ENCODE measurements at places on chromosomes 3 and 15.

DNA sequence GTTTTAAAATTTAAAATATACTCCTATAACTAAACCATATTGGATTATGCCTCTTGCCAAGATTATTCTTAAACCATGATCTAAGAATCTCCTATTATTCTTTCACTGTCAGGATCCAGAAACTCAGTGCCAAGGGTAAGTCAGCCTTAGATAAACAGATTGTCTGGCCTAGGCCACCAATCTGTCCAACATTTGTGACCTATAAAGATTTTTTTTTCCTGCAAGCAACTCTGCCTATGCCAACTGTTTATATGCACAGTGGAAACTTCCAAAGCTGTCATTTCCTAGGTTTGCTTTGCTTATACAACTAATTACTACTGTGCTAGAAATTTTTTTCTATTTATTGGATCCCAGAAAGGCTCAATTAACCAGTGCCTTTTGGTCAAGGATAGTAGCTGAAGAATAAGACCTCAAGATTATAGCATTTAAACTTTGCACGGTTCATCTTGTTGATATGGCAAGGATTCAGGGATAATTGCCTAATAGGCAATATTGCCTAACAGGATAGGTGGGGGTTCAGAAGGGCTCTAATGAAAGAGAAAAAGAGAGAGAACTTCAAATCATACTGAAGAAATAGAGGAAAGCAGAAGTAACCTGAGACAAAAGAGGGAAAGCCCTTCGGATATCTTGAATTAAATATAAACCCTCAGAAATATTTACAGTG lies 22.8 kb downstream of the GAP43 start:
- no peak for DNase-seq

DNA sequence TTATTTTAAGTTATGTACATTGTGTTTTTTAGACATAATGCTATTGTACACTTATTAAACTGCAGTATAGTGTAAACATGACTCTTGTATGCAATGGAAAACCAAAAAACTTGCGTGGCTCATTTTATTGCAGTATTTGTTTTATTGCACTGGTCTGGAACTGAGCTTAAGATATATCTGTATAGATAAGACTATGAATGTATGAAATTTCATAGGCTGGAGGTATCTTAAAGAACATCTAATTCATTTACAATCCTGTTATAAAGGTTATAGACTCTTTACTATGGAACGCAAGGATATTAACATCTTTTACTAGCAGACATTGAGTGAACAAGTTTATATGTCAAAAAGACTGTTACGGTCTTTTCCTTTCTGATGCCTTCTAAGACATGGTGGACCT lies 459.4 kb downstream of the IL5RA start:
- DNase-seq, result no peak

GRCh38 chr3:132236701-132237651 lies 80.2 kb upstream of the ACP3 start:
- DNase-seq, result no peak

DNA sequence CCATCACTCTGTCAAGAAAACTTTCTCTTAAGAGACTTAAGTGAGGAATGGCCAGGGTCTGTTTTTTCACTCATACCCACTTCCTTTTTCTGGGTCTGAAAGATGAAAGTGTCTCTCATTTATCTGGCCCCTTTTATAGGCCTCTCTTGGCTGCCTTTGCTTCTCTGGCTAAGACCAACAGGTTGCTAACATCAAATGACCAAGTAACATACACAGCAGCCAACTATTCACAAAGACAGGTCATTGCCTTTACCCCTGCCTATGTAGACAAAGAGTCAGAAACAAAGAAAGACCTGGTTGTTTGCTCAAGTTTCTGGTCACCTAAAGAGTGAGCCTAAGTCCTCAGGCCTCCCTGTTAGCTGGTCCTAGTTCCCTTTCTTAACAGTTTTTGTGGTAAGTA lies 24.0 kb upstream of the CSTA start:
- DNase-seq, result no peak

DNA sequence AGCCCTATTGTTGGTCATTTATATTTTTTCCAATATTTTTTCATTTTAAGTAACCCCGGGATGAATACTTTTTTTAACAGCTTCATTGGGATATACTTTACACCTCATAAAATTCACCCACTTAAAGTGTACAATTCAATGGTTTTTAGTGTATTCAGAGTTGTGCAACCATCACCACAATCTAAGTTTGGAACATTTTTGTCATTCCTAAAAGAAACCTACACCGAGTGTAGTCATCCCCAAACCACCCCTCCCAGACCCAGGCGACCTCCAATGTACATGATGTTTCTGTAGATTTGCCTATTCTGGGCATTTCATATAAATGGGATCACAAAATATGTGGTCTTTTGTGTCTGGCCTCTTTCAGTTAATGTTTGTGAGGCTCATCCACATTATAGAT lies 118.3 kb upstream of the FRMD4B start:
- no peak for DNase-seq

DNA sequence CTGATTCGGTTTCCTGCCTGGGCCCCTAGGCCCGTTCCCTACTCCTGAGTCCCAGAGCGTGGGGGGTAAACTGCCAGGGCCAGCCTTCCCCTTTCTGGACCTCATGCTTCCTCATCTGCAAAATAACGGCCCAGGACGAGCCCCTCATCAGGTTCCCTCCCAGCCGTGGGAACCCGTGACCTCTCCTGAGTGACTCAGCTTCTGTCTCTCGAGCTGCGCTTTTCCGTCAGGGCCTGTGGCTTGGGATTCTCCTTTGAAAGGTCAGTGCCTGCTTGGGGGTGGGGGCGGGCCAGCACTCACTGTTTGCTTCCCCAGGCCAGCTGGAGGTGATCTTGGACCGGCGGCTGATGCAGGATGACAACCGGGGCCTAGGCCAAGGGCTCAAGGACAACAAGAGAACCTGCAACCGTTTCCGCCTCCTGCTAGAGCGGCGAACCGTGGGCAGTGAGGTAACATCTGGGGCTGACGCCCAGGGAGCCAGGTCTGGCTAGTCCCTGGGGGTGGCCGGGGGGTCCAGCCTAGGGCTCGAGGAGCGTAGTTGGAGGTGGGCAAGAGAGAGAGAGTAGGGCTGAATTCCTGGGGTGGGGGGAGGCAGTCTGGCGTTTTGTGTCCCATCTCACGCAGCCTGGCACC lies 12.8 kb downstream of the MAN2A2 start:
- peak; percentile 70 for DNase-seq

- DNase-seq, result no peak
Measured at GRCh38 chr3:132543011-132543739, 53.9 kb upstream of the ACKR4 start.

GRCh38 chr3:105315815-105316214 lies 50.9 kb upstream of the ALCAM start:
- DNase-seq, result no peak

DNA sequence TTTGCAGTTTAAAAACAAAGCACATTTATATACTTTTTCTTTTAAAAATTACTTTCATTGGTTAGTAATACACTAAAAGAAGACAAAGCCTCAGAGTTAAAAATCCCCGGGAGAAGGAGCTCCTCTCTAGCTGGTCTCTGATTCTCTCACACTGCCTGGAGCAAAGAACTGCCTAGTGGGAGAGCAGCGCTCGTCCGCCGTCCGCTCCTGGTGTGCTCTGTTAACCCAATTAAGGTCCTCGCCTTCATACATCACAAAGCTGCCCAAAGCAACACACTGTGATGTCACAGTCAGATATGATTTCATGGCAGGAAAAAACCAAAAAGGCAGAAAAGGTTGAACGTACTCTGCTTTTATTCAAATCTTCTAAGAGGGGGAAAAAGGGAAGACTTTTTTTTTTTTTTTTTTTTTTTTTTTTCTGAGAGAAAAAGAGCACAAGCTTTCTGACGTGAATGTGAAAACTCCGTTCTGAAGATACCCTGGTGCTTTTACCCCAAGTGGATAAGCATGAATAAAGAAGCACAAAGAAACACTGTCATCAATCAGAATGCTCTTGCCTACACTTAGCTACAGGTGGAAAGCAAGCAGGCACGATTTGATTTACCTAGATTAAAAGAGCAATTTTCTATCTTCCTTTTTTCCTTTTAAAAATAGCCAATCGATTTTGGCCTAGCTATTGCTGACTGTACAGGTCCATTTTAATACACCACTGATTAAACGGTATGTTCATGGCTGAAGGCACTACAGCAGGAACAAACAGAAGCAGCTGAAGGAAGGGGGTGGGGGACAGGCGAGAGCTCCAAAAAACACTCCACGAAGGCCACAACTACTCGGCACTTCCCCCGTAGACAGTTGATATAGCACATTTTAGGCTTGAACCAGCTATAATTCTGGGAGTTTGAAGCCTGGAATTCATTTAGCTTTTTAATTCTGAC lies 115.2 kb downstream of the TIGIT start:
- no peak for DNase-seq

DNA sequence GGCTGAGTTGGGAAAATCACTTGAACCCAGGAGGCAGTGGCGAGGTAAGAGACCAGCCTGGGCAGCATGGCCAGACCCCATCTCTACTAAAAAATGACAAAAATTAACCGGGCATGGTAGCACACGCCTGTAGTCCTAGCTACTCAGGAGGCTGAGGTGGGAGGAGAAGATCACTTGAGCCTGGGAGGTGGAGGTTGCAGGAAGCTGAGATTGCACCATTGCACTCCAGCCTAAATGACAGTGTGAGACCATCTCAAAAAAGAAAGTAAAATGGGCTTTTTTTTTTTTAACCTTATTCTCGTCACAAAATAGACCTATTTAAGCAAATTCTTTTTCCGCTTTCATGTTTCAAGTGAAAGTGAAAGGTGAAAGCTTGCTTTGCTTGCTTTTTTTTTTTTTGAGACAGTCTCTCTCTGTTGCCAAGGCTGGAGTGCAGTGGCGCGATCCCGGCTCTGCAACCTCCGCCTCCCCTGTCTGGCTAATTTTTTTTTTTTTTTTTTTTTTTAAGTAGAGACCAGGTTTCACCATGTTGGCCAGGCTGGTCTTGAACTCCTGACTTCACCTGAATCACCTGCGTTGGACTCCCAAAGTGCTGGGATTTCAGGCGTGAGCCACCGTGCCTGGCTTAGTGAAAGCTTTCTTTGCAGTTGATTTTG lies 3.6 kb downstream of the PDIA3 start:
- DNase-seq, result no peak

DNA sequence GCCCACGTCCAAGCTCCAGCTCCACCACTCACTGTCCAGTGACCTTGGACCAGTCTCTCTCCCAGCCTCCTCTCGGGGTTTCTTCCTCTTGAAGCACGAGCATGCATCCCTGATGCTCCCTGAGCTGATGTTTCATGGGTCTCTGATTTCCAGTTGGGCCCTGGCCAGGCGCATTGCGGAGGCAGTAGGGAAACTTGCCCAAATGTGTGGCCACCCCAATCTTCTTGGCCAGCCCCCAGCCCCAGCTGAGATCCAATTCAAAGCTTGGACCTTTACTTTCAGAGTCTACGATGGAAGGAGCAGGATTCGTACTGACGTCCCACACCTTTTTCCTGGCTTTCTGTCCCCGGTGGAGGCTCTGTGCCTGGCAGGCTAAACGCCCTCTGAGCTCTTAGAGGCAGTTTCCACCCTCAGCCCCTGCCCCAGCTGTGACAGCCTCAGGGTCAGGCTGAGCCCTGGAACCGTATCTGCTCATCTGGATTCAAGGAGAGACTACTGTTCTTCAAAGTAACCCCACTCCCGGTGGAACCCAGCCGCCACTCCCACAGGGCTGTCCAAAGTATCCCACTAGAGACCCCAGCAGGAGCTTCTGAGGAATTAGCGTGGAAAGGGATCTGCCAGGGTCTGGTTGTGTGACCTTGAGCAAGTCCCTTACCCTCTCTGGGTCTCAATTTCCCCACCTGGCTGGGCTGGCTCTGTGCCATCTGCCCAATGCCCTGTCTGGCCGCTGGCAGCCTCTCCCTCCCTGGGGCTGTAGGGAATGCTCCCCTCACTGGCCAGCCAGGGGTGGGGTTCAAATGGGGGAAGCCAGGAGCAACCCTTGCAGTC lies 37.4 kb downstream of the CPN2 start:
- peak; percentile 85 for DNase-seq

DNA sequence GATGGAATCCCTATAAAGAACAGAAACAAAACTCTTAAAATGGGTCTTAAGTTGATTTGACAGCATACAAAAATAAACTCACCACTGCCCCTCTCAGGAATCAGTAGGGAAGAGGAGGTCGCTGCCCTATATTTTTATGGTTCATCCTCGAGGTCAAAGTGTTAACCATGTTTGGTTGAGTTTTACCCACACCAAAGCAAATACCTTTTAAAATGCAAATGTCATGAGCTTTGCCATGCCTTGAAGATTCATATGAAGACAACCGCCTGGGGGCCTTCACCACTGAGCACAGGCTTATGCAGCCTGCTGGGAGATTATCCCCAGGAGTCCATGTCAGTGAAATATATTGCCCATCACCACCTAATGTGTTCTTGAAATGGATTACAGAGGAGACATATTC lies 66.1 kb downstream of the GLB1 start:
- no peak for DNase-seq

DNA sequence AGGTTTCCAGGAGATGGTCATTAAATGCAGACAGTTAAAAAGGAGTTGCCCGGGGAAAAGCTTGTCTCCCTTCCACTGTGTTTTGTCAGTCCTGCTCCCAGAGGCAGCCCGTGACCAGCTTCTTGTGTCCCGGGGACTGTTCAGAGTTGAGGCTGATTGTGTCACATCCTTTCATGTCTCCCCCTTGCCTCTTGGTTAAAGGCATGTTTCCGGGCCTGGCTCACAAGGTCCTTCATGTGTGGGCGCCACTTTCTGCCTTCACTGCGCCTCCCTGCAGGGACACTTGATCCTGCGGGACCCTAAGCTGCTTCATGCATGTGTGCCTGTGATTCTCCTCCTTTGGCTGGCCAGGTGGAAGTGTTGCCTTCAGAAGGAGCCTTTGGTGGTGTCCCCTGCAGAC lies 9.2 kb downstream of the CHCHD6 start:
- no peak for DNase-seq

GRCh38 chr3:28645149-28645548 lies 296.5 kb upstream of the AZI2 start:
- no peak for DNase-seq

- DNase-seq, result no peak
Measured at GRCh38 chr3:151002003-151002981, 29.8 kb upstream of the CLRN1 start.

DNA sequence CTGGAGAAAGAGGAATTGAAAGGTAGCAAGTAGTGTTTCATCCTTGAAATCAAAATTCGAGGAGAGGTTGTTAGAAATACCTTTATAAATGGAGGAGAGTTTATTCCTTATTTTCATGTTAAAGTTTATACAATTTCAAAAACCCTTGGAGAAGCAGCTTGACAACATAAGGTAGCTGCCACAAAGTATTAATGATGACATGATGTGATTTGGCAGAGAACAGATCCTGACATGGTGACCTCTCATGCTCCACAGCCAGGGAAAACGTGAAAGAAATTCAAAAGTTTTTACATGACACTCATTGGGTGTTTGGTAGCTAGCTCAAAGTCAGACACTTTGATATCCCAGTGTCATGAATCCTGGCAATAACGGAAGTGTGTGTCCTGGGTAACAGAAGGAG lies 320.8 kb downstream of the GBE1 start:
- DNase-seq, result no peak

All from sciatic nerve (tissue), 2 donors.